ENCODE measurements at places on chromosomes 5 and 9. TPM values are rescaled to one million over a fixed set of nuclear protein-coding genes. Genes with fewer than 3 reads are reported as not detected.

The HMMR gene
- total RNA-seq, result 99.1 TPM

The SCGB3A2 gene
- total RNA-seq, result not detected

The CATSPER3 gene
- total RNA-seq, result 0.12 TPM

The SLC46A2 gene
- not detected for total RNA-seq

The PLAC8L1 gene
- total RNA-seq, result not detected
